ENCODE measurements at places on chromosomes 6 and 20.

DNA sequence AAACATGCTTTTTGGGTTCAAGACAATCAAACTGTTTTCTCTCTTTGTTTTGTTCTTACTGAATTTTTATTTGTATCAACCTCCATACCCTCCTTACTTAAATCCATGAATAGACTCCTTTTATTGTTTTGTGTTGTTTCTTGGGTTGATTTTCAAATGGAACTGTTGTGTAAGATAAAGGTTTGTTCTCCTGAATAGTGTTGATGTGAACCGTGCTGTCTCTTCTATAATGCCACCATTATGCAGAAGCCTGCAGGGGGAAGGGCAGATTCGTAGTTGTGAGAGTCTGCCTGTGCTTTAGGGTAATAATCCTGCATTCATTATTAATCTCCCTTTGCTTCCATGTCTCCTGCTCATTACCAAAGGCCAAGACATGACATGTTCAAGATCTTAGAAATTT lies 105.9 kb downstream of the CDKAL1 start:
- no peak for DNase-seq

DNA sequence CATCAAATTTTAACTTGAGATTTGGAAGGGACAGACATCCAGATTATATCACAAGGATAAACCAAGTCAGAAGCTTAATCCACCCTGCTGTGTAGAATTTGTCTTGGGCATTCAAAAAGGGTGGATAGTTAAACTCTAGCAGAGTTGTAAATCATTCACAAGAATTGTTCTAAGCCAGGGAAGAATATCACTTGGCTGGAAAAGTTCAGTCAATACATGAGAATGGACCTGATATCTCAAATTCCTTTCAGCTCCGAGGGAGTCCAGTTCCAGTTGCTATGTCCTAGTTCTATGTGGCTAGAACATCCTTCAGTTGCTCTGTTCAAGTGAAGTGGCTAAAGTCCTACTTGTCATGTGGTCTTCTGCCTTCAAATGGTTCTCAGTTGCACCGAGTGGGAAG lies 351.8 kb upstream of the JARID2 start:
- no peak for DNase-seq

DNA sequence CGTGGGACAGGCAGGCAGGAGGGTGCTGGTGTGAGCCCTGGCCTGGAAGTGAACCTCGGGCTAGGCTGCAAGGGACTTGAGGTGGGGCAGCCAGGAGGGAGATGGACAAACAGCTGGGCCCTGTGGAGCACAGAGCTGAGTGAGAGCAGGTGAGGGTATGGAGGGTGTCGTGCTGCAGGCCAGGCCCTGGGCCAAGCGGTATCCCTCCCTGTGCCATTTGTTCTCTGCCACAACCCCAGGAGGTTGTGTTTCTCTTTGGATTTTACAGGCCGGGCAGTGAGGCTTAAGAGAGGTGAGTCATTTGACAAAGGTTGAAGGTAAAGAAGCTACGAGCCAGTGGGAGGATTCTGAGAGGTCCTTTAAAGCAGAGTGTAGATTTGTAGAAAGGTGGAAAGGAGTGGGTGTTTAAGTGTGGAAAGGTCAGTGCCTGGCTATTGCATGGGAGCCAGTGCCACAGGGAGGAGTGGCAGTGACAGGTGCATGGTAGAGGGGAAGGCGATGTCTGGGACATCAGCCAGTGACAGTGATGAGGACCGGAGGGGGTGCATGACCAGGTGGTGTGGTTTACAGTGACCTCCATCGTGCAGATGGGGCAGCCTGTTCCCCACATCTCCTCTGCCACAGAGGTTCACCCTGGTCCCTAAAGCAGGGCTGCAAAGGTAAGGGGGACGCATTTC lies 39.8 kb downstream of the GMPR start:
- no peak for DNase-seq

- no peak for DNase-seq
Observed at GRCh38 chr20:1422753-1423152, 29.9 kb upstream of the FKBP1A start.

DNA sequence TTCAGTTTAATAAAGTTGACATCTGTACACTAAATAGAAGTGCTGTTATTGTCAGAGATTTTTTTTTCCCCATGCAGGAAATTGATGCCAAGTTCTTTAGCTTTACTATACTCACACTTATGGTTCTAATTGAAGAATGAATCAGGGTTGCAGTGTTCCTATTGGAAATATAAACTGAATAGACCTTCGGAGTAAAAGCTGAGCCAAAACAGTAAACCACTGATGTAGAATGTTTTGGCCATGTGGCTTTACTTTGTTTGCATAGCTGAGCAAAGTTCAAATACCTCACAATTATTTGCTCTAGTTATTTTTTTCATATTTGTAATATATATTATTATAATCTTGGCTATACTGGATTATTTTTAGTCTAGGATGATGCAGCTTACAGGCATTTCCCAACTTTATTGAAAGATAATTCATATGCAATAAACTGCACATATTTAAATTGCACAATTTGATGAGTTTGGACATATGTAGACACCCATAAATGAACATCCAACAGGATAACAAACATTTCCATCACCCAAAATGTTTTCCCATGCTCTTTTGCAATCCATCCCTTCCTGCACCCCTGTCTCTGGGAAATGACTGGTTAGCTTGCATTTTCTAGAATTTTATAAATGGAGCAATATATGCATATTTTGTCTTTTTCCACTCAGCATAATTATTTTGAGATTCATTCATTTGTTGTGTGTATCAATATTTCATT lies 105.8 kb upstream of the NOX3 start:
- no peak for DNase-seq

- no peak for DNase-seq
Observed at GRCh38 chr6:143901885-143902750, 37.8 kb downstream of the ZC2HC1B start.

DNA sequence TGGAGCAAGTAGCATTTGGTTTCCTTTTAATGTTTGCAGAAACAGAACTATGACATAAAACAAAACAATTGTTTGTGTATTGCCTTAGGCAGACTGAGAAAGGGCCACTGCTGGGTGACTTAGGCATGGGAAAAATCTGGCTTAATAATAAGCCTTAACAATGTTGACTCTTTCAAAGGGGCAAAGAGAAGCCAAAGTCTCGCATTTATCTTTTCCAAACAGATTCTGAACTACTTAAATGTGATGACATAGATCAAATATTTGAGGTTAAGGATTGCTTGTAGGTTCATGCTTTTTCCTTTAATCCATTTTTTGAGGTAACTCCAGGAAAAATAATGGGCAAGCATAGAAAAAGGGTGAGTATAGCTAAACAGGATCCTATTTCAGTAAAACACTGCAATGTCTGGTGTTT lies 39.6 kb downstream of the ADAT2 start:
- no peak for DNase-seq

- no peak for DNase-seq
Observed at GRCh38 chr6:124064317-124065113, 260.9 kb downstream of the NKAIN2 start.

DNA sequence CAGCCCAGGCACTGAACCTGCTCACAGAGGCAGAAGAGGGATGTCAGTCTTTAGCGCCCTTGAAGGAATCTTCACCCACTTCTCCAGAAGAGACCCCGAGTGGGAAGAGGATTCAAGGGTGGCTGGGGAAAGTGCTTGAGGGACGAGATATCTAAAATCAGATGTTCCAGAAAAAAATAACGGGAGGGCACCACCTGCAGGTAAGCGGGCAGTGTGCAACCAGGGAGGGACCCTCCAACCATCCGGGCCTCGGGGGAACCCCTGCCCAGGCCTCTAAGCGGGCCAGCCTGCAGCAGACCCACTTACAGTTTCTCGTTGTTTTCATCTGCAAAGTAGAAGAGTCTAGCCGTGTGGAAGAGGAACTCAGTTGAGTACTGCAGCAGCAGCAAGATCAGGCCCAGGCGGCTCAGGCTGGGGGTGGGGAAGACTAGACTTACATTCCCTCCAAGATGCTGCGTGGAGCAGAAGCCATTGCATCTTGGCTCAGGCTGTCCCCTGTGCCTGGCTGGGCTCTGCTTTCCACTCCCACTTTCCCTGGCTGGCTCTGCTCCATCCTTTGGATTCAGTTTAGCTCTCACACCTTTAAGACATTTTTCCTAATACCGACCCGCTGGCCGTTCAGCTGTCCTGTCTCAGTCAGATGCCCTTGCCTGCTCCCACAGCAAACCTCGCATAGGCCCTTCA lies 71.0 kb downstream of the TRAM2 start:
- no peak for DNase-seq

- DNase-seq: no peak
Observed at GRCh38 chr6:128067446-128068118, 166.7 kb upstream of the THEMIS start.

DNA sequence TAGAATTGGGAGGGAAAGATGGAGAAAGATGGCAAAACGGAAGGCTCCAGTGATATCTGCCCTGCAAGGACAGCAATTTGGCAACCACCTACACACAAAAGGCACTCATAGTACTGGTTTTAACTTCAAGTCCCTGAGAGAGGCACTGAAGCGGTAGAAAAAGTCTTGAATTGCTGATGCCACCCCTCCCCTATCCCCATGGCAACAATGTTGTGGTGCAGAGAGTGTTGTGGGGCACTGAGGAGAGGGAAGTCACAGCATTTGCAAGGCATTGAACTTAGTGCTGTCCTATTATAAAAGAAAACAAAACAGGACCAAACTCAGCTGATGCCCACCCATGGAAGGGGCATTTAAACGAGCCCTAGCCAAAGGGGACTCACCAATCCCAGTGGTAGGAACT lies 343.7 kb downstream of the HAO1 start:
- DNase-seq: no peak

DNA sequence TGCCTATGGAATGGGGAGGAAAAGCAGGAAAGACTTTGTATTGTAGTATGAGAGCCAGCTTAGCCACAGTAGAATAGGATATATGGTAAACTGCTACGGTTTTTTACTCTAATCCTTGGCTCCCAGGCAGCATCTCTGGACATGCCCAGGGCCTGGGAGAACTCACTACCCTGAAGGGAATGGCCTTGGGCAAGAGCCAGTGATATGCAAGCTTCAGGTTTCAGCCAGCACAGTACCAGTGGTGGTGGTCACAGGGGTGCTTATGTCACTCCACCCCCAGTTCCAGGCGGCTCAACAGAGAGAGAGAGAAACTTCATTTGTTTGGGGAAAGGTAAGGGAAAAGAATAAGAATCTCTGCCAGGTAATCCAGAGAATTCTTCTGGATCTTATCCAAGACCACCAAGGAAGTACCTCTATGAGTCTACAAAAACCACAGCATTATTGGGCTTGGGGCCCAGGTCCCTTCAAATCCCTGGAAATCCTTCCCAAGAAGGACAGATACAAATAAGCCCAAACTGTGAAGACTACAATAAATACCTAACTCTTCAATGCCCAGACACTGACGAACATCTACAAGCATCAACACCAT lies 121.2 kb downstream of the THBS2 start:
- DNase-seq: no peak

GRCh38 chr6:145506565-145506964 lies 228.8 kb downstream of the EPM2A start:
- DNase-seq: no peak
